Large intestine (tissue), 12 donors: ENCODE measurements at places on chromosomes 3 and 15.

DNA sequence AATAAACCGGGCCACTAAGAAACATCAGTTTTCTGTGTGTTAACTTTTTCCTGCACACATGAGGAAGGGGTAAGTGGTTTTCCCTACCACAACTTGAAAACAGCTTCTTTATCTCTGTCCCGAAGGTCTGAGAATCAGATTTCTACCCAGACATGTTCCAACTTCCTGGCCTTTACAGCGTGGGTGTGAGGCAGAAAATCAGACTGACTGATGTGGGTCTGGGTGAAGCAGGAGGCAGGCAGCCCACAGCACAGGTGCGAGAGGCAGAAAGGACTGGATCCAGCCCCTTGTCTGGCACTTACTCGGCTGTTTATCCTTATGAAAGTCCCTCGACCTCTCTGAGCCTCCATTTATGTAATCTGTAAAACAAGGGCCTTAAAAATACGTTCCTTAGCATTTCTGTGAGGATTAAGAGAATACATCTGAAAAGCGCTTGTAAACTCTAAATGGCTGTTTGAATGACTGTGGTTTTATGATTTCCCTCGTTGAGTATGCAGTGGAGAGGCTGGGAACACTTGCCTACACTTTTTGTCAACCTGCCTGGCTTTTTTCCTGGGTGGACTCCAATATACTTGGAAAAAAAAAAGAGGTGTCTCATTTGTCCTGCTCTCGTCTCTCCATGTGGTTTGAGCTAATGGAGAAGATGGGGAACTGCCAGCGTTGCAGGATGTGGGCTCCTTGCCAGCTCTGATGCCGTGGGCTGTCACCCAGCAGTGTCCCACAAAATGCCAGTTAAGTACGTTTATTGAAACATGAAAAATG, 3.1 kb downstream of the AGBL1 start:
- DNase-seq: no peak

GRCh38 chr3:105755121-105755886, 113.5 kb downstream of the CBLB start:
- DNase-seq: no peak

DNA sequence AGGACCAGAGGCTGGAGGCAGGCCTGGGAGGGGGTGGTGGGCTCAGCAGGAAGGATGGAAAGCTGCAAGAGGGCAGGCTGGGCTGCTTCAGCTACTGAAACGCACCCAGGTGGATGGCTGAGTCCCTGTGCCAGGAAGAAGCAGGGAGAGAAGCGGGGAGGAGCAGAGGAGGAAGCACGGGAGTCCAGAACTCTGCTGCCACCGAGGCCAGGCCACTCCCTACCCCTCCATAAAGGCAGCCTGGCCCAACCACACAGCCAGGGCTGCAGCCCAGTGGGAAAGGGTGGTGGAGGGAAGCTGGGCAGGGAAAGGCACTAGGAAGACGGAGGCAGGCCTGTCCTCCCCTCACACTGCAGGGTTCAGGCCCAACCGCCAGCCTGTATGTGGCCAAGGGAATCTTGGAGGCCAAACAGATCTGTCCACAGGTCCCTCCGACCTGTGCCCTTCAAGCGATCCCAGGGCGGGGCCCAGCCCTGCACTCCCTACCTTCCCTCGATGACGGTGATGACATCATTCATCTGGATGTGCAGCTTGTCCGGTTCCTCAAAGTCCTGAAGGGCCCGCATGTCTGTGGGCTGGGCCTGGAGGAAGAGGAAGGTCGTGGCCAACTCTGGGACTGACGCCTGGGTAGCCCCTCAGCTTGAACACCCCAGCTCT, 30.5 kb downstream of the TNK2 start:
- DNase-seq: no peak

DNA sequence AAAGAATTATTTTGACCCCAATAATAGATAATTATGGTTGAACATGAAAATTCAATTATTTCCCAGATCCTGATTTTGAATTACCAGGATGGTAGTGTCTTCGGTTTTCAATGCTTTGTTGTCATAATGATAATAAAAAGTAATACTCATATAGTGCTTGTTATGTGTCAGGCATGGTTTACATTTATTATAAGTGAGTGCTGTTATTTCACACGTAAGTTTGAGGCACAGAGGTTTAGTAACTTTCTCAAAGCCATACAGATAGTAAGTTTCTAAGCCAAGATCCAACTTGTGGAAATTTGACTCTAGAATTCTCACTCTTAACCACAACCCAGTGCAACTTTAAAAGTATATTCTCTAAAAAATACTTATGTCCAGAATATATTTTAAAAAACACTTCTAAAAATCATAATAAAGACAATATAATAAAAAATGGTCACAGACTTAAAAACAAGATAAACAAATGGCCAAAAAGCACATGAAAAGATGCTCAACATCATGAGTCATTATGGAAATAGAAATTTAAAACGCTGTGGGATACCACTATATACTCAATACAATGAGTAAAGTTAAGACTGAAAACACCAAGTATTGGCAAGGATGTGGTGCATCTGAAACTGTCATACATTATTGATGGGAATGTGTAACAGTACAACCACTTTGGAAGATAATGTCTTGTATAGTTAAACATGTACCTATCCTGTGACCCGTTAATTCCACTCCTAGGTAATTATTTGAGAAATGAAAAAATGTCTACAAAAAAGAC, 45.2 kb downstream of the SPRED1 start:
- DNase-seq: no peak

DNA sequence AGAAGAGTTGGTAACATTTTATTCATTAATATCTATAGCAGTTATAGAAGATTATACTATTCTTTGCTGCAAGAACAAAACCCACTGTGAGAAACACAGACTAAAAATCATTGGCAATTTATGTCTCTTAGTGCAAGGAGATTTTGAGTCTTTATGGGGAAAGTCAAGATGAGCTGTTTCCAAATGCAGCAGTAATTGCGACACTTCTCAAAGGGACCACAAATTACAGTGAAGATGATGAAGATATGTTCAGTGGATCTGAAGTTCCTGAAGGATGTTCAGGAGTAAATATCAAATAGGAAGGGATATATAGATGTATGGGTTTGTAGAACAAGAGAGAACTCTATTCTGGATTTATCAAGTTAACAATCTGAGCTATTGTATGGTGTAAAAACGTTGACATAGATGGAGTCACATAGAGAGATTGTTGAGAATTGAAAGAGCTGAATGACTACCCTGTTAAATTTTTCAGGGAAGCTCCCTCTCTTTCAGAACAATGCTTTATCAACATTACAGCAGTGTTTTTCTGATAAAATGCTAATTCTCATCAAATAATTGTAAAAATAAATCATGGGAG, 71.8 kb downstream of the DTWD1 start:
- DNase-seq: no peak
